ENCODE measurements at places on chromosomes 4 and X.

DNA sequence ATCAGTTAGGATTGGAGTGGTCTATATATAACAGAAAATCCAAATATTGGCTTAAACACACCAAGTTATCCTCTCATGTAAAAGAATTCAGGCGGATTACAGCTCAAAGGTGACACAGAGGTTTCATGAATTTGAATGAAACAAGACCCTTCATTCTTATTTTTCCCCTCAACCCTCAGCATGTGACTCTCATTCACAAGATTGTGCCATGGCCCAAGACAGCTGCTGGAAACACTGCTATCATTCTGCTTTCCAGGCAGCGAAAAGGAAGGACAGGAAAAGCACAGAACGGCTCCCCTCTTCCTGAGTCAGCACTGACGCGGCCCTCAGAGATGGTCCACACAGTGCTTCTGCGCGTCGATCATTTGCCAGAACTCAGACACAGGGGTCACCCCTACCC, 891.0 kb upstream of the FRG1 start:
- DNase-seq, result no peak

- DNase-seq, result no peak
These were observed 33.0 kb downstream of the FREM3 start for GRCh38 chr4:143667461-143667860.

GRCh38 chrX:48826135-48826875, at the start of gene ERAS:
Gene ERAS, plus strand, starts transcription at chrX:48826513. Its CDS starts 2,611 bp downstream, at chrX:48829124.
- no peak for DNase-seq

DNA sequence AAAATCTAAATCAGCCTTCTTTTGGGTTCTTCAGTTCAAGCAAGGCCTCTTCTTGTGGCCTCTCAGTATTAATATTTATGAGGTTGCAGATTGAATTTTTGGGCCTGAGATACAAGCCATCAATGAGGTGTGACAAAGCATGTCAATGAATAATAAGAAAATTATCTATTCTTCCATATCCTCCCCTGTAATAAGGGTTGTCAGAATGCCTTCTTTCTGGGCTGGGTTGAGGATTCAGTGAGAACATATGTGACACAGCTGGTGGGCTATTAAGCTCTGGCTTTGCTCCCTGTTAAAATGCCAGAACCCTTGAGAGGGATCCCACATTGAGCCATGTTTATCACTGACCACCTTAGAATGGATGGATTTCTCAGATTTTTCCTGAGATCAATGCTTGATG, 187.2 kb downstream of the AR start:
- DNase-seq, result no peak

- DNase-seq, result no peak
These were observed 1.1 kb upstream of the CHST7 start for GRCh38 chrX:46572340-46572936.

DNA sequence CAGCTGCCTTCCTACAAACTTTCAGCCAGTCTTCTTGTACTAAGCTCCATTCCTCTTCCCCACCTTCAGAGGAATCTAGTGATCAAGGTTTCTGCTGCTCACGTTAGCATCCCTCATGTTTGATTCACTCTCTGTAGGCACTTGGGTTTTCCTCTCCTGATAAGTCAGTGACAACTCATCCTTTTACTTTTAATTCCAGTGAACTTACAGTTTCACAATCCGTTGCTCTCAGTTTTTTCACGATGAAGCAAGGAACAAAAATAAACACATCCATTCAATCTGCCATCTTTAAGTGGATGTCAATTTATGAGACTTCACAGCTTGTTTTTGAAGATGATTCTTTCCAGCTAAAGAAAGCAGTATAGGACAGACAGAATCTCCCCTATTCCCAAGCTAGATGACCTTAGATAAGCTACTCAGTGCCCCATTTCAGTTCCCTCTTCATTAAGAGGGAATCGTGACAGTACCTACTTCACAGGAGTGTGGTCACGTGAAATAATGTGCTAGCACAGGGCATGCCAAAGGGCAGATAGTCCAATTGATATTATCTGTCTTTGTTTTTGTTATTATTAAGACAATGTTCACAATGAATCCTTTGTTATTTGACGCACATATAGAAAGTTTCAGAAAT, 234.3 kb downstream of the PALLD start:
- DNase-seq, result no peak

DNA sequence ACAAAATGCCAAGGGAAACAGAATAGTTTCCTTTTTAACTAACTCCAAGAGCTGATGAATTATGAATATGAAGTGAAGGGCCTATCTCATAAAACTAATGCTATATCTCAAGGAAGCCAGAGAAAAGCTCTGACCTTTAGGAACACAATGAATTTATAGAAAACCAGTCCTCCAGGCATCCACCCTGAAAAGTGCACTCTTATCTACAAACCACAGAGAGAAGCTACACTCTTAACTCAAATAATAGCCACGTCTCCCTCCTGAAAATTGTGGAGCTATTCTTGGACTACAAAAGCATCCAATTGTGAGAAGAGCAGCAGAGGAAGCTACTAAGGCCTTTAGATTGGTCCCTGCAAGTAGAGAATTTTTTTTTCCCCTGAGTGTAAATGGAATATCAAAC, 253.9 kb downstream of the IL15 start:
- DNase-seq, result no peak

- no peak for DNase-seq
These were observed 145.9 kb downstream of the CPE start for GRCh38 chr4:165524532-165525190.

GRCh38 chr4:186932631-186933187, 209.1 kb upstream of the FAT1 start:
- DNase-seq, result no peak

GRCh38 chr4:17117746-17118145, 219.3 kb upstream of the LDB2 start:
- no peak for DNase-seq

- no peak for DNase-seq
These were observed 41.1 kb upstream of the DKK2 start for GRCh38 chr4:107077192-107077591.

- no peak for DNase-seq
These were observed 4.7 kb downstream of the THAP9 start for GRCh38 chr4:82905205-82905604.

GRCh38 chr4:125331116-125331515, 16.4 kb downstream of the FAT4 start:
- DNase-seq, result no peak

GRCh38 chr4:138007572-138007971, 234.6 kb downstream of the SLC7A11 start:
- no peak for DNase-seq

DNA sequence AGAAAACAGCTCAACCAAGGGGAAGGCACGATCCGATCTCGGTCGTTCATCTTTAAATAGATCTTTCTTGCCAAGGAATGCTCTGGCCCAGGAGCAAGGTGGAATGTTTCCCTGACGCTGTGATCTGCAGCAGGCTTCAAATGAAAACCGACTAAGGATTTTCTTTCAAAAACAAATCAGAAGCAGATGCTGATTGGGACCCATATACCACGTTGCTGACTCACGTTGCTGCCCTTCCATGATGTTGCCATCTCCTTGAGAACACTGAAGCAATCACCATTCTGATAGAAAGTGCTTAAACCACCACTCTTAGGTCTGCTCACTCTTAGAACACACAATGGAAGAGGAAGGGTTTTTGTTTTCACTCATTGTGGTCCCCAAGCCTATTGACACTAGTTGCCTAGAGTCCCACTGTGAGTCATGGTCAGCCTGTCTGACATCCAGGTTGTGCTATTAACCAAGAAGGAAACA, 26.1 kb downstream of the LAMTOR3 start:
- no peak for DNase-seq

DNA sequence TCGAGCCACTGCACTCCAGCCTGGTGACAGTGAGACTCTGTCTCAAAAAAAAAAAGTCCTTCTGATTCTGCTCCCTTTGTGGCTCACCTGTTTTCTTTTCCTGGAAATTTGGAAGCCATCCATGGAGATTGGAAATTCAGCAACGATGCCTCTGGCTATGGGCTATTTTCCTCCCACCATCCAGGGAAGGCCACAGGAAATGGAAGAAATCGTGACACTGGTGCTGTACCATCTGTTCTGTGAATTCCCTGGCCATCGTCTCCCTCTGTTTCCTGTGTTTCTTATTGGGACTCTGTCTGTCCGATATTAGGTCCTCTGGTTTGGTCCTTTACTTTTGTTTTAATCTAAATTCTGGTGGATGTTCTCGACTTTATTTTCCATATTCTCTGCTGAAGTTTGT, 29.4 kb upstream of the ADRA2C start:
- DNase-seq, result no peak

DNA sequence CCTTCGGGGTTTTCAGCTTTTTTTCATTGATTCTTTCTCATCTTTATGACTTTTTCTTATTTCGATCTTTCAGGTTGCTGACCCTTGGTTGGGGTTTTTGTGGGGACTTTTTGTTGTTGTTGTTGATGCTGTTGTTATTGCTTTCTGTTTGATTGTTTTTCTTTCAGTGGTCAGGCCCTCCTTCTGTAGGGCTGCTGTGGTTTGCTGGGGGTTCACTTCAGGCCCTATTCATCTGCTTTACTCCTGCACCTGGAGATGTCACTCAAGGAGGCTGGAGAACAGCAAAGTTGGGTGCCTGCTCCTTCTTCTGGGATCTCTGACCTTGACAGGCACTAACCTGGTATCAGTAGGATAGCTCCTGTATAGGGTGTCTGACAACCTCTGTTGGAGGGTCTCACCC, 39.9 kb upstream of the PCDH18 start:
- no peak for DNase-seq

- no peak for DNase-seq
These were observed 101.2 kb upstream of the ENPP6 start for GRCh38 chr4:184318852-184319251.

DNA sequence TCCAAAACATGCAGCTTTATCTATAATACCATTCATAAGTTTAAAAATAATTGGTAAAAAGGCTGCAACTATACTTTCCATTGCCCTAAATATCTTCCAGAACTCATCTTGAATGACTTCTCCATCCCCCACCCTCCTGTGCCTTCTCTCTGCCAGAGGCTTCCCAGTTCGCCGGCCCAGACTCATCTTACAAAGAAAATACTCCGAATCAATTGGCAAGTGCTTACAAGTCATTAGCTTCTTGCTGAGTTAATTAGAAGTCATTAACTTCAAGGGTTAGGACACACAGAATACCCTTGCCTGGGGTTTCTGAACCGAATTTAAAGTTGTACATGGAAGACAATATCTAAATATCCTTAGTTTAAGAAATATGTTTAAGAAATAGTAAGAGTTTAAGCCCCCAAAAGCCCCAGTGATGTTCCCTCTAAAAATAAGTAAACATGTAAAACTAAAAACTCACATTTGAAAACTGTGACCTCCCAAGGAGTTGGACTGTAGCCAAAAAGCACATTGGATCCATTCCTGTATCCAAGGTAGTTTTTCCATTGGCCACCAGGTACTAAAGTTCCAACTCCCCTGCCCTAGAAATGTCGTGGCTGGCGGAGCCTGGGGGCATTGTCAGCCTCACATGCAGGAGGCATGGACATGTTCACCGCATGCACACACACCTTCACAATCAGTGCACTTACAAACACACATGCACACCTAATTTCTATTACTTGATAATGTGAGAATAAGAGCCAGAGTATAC, 535.2 kb upstream of the FAT1 start:
- DNase-seq, result no peak

- no peak for DNase-seq
These were observed 629.1 kb upstream of the ATOH1 start for GRCh38 chr4:93199492-93199891.

DNA sequence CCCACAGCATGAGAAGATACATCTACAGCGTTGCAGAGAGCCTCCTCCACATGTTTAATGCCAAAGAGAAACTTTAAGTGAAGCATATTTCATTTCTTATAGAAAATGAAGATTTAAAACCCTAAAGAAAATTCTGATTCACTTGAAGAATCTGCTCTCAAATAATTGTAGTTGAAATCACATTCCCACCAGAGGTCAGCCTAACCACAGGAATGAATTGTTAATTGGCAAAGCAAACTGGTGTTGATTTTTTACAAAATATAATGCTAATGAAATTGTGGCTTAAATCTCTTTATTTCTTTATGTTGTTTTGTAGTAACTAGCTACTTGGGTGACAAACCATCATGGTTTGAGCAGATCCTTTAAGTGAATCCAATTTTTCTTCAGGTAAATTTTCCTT, 31.1 kb upstream of the WDR17 start:
- DNase-seq, result no peak

DNA sequence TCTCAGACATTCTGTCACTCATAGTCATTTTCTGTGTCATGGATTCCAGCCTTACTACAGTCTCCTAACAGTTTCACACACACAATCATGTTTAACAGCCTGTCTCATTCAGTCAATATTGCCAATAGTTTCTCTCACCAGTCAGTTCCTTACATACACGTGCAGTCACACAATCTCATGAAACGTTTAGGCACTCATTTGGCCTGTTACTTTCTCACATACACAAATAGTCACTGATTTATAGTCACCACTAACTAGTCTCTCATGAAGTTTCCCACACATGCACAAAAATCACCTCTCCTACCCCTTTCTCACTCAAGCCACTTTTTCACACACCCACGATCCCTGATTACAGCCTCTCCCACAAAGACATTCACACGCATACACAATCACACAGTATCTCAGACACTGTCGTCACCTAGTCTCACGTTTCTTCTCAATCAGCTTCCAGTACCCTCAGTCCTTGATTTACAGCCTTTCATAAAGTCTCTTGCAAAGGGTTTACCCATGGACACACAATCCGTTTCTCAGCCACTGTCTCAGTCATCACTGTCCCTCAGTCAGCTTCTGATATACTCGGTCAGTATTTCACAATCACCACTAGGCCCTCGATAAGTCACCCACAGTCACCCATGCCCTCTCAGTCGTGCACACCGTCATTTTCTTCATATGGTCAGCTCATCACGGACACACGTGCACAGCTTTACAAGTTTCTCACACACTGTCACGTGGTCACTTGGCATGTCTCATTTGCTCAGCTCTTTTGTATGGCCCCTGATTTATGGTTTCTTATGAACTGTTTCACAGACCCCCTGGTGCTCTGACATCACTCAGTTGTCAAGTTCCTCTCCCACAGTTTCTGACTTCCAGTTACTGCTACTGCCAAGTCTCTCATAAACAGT, 4.2 kb upstream of the CFP start:
- no peak for DNase-seq

DNA sequence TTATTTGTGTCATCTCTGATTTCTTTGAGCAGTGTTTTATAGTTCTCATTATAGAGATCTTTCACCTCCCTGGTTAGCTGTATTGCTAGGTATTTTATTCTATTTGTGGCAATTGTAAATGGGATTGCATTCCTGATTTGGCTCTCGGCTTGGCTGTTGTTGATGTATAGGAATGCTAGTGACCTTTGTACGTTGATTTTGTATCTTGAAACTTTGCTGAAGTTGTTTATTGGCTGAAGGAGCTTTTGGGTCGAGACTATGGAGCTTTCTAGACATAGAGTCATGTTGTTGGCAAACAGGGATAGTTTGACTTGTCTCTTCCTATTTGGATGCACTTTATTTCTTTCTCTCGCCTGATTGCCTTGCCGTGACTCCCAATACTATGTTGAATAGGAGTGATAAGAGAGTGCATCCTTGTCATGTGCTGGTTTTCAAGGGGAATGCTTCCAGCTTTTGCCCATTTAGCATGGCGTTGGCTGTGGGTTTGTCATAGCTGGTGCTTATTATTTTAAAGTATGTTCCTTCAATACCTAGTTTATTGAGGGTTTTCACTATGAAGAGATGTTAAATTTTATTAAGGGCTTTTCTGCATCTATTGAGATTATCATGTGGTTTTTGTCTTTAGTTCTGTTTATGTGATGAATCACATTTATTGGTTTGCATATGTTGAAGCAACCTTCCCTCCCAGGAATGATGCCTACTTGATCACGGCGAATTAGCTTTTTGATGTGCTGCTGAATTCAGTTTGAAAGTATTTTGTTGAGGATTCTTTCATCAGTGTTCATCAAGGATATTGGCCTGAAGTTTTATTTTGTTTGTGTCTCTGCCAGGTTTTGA, 72.7 kb upstream of the BOD1L1 start:
- no peak for DNase-seq

Data from activated effector memory CD4-positive, alpha-beta T cell treated with Interleukin-2 at 50 U/mL for 16 hours (primary cell).